ENCODE measurements at places on chromosomes 1 and 21.
A peak's percentile ranks its signal among the peaks of the same experiment; 100 is the strongest.

DNA sequence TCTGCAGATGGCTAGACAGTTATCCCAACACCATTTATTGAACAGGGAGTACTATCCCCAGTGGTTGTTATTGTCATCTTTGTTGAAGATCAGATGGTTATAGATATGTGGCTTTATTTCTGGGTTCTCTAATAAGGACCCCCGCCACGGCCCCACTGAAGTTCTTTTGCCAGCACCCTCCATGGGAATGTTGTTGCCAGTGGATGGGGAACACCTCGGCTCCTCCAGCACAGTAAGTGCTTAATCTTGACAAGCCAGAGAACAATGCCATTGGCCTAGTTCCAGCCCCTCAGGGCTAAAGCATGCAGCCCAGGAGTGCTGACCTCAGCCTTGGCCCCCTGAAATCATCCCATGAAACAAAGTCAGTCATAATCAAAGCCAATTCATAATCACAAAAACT is 337.6 kb downstream of the AGBL4 start:
- no peak overlapping the region for H3K4me3 ChIP-seq
- H3K27ac ChIP-seq = no peak overlapping the region
- H3K36me3 ChIP-seq = no peaks in the 10 kb centered on the region

DNA sequence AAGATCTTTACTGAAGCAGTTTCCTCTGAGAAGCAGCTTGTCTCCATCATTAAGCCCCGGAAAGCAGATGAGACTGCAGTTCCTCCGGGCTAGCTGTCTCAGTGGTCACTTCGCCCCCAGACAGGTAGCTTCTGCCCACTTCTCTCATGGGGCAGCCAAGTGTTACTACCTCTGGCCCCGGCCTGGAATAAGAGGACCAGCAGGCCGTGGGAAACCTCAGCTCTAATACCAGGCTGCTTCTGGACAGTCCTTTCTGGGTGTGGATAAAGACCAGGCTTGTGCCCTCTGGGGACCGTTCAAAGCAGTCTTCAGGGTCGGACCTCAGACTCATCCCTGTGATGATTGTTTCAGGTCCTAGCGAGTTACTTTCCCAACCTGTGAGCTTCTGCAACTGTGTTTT is 54.8 kb downstream of the RUNX3 start:
- no peak overlapping the region for H3K4me3 ChIP-seq
- H3K4me1 ChIP-seq = peaks cover 13% of the 10 kb centered on the region
- no peak overlapping the region for H3K27ac ChIP-seq
- H3K27me3 ChIP-seq = no peaks in the 10 kb centered on the region
- no peak for DNase-seq

- no peak overlapping the region for H3K27ac ChIP-seq
- H3K27me3 ChIP-seq = no peaks in the 10 kb centered on the region
- DNase-seq = no peak
- H3K4me3 ChIP-seq = no peak overlapping the region
- H3K36me3 ChIP-seq = peaks cover 5% of the 10 kb centered on the region
These were observed 153.9 kb downstream of the PEX14 start for GRCh38 chr1:10628685-10629084.

DNA sequence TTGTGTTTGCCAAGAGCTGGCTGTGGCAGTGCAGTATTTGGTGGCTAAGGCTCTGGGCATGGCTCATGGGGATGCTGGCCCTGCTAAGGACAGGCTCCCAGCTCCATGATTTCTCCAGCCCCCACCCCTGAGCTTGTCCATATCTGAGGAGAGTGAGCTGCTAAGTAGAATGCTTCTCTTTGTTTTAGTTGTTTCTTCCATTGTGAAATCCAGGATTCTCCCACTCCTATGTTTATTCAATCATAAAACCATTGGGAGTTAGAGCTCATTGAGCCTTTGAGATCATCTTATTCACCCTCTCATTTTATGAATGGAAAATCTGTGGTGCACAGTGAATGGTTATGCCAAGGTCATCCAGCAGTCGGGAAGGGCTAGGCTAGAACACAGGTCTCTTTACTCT is 188.8 kb downstream of the TNR start:
- H3K27me3 ChIP-seq = peaks cover 5% of the 10 kb centered on the region
- no peaks in the 10 kb centered on the region for H3K36me3 ChIP-seq
- H3K27ac ChIP-seq = no peak overlapping the region
- no peak overlapping the region for H3K4me3 ChIP-seq
- no peak for DNase-seq

GRCh38 chr1:244376126-244376525 is 75.6 kb downstream of the ADSS2 start:
- no peaks in the 10 kb centered on the region for H3K4me1 ChIP-seq
- DNase-seq = no peak
- no peak overlapping the region for H3K4me3 ChIP-seq
- no peaks in the 10 kb centered on the region for H3K27me3 ChIP-seq
- no peaks in the 10 kb centered on the region for H3K36me3 ChIP-seq
- H3K27ac ChIP-seq = no peak overlapping the region

DNA sequence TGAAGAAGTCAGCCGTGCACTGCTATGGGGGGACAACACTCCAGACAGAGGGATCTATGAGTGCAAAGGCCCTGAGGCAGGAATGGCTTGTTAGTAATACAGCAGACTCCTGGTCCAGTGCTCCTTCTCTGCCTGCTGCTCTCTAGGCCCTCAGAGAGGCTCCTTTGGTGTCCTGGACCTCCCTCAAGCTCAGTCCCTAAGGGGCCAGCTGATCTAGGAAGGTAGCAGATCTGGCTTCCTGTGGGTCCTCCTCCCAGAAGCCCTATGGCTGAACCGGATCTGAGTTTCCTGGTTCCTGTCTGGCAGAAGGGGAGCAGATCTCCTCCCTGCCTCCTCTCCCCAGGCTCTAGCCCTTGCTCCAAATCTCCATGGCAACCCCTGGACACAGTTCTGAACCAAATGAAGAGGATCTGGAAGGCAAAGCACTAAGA is at the start of gene LDLRAD2:
LDLRAD2 (plus strand) TSS at position 391 of the 431 bp plus-strand sequence. CDS start 187 bp downstream, outside the sequence.
- DNase-seq = no peak
- H3K4me1 ChIP-seq = peaks cover 4% of the 10 kb centered on the region
- no peak within 1 kb of the TSS for H3K27ac ChIP-seq
- H3K4me3 ChIP-seq = no peak within 1 kb of the TSS

DNA sequence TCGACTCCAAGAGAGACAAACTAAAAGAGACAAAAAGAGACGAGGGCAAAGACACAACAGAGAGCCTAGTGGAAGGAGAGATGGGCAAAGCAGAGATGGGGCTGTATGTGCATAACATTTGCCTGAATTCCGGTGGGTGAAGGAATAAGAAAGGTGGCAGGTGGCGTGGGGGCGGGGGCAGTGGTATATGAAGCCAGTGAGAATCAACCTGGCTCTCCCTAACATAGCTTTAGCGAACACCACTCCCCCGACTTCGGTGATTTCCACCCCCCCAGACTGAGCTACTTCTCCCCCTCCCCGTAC is 1.1 kb downstream of the INKA2 start:
- no peak for DNase-seq
- H3K4me1 ChIP-seq = peaks cover 13% of the 10 kb centered on the region
- H3K36me3 ChIP-seq = no peaks in the 10 kb centered on the region
- H3K27me3 ChIP-seq = peaks cover 33% of the 10 kb centered on the region
- H3K4me3 ChIP-seq = peak overlapping the region; percentile 82
